ENCODE measurements at places on chromosomes 6 and 20. TPM values are rescaled to one million over a fixed set of nuclear protein-coding genes. Genes with fewer than 3 reads are reported as not detected.

SMLR1 gene
- 0.52 TPM for total RNA-seq

TRDN gene
- total RNA-seq = not detected

TAPBP gene
- 50.3 TPM for total RNA-seq

- DNase-seq = no peak
Observed at GRCh38 chr6:105359419-105360370, 43.2 kb downstream of the PREP start.

GRCh38 chr6:3794092-3794491 is 42.6 kb upstream of the PXDC1 start:
- DNase-seq = no peak

BFSP1 gene
- total RNA-seq = 0.99 TPM

DNA sequence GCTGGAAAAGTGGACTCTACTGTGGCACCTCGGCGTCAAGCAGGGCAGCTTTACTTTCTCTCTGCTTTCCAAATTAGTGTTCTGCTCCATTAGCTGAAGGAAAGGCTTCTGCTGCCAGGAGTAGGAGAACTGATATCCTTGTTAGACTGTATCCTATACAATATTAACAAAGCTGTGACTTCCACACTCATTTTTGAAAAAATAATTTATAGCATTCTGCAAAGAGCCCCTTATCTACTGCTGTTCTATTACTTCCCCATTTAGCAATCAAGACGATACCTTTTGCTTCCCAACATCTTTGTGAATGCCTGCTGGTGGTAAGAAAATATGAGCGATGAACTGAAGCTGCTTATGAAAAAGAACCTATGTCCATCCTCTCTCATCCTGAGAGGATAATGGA is 151.1 kb downstream of the UBE3D start:
- DNase-seq = no peak

ENPP1 gene
- total RNA-seq = 19.2 TPM

GRCh38 chr6:11065436-11066202 is 21.5 kb upstream of the ELOVL2 start:
- DNase-seq = no peak

- no peak for DNase-seq
Observed at GRCh38 chr6:141309295-141309694, 823.4 kb upstream of the GJE1 start.

SLC35D3 gene
- not detected for total RNA-seq

DNA sequence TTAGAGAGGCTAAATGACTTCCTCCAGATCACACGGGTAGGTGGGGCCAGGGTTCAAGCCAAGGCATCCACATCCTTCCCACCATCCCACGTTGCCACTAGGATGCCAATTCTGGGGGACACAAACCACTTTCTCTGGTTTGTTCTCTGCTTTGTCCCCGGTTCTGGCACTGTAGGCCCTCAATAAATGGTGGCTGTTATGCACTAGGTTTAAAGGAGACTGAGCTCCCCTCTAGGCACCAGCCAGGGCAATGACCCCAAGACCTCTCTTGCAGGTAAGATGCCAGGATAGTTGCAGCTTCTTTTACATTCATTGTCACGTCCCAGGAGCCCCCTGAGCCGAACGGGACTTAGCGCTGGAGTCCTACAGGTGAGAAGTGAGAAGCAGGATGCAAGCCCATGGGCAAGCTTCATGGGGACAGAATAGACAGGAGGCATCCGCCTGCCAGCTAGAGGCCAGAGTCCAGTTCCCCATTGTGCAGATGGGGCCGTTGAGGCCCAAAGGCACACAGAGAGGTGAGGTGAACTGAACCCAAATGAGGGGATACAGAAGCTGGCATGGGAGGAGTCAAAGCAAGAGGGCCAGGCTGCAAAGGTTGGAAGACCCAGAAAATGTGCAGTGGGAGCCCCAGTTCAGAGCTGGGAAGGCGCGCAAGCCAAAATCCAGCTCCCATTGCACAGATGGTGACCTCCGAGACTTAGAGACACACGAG is 677 bp downstream of the PXMP4 start:
- no peak for DNase-seq

DNA sequence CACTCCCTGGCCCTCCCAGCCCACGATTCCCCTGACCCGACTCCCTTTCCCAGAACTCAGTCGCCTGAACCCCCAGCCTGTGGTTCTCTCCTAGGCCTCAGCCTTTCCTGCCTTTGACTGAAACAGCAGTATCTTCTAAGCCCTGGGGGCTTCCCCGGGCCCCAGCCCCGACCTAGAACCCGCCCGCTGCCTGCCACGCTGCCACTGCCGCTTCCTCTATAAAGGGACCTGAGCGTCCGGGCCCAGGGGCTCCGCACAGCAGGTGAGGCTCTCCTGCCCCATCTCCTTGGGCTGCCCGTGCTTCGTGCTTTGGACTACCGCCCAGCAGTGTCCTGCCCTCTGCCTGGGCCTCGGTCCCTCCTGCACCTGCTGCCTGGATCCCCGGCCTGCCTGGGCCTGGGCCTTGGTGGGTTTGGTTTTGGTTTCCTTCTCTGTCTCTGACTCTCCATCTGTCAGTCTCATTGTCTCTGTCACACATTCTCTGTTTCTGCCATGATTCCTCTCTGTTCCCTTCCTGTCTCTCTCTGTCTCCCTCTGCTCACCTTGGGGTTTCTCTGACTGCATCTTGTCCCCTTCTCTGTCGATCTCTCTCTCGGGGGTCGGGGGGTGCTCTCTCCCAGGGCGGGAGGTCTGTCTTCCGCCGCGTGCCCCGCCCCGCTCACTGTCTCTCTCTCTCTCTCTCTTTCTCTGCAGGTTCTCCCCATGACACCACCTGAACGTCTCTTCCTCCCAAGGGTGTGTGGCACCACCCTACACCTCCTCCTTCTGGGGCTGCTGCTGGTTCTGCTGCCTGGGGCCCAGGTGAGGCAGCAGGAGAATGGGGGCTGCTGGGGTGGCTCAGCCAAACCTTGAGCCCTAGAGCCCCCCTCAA is at the start of gene LTA:
Gene LTA (plus strand): TSS at position 249 of the 871 bp plus-strand sequence. CDS start 454 bp downstream, at position 703.
- no peak for DNase-seq

DNA sequence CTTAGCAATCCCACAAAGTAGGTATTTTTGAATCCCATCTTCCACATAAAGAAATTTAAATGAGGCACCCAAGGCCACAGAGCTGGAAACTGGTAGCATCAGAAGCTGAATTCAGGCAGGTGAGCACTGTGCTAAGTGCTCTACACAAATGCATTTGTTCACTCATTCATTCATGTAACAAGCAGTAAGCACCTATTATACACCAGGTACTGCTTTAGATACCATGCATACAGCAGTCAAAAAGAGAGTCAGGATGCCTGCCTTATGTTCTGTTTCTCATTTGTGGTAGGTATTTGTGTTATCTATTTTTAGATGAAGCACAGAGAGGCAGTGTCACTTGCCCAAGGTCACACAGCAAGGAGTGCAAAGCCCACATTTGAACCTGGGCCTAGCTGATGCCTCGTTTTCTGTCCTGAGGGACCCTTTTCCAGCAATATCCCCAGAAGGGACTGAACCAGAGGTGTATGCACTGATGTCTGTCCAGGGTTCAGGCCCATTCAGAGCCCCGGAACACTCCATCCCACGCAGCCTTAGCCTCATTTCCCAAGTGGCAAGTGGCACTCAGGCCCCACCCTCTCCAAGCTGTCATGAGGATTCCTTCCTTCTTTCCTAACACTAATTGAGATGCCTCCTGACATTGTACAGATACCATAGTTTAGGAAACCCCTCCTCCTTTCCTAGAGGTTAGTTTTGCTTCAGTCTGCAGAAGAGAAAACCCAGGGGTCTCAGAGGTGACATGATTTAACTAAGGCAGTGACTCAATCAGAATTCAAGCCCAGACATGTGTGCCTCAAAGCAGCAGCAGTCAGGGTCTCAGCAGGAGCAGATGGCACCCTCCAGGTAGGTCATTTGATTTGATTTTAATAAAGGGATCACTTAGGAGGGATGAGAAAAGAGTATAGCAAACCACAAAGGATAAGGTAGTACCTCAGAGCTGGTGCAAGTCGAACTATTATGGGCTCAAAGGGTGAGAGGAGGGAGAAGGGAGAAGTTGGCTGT is 61.2 kb upstream of the SIRPA start:
- DNase-seq = no peak

- DNase-seq = no peak
Observed at GRCh38 chr6:984031-984430, 291.1 kb upstream of the EXOC2 start.

- DNase-seq = no peak
Observed at GRCh38 chr20:60921022-60921622, 330.9 kb upstream of the CDH4 start.

DNA sequence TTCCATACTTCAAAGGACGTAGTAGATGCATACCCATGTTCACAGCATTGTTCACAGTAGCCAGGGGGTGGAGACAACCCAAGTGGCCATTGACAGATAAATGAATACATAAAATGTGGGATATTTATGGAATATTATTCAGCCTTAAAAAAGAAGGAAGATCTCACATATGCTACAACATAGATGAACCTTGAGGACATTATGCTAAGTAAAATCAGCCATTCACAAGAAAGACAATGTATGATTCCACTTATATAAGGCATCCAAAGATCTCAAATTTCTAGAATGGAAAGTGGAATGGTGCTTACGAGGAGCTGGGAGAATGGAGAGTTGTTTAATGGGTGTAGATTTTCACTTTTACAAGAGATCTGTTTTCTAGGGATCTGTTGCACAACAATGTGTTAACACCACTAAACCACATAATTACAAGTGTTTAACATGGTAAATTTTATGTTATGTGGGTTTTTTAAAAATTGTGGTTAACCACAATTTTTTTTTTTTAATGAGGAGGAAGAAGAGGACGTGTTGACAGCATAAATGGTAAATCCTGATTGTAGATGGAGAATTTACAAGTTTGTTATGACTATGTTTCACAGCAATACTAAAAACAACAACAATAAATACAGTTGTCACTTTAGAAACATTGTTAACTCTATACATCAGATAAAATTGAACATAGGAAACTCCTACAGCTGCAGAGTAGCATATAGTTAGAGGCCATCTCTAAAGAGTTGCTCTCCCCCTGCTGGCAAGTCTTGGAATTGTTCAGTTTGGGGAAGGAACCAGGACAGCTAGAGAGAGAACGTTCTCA is 41.6 kb downstream of the CCN2 start:
- DNase-seq = peak; percentile 85

GRCh38 chr20:45420125-45420524 is 4.2 kb downstream of the PIGT start:
- DNase-seq = no peak

EDN1 gene
- total RNA-seq = 0.66 TPM

GRCh38 chr6:88728756-88729155 is 234.7 kb downstream of the RNGTT start:
- DNase-seq = no peak

DNA sequence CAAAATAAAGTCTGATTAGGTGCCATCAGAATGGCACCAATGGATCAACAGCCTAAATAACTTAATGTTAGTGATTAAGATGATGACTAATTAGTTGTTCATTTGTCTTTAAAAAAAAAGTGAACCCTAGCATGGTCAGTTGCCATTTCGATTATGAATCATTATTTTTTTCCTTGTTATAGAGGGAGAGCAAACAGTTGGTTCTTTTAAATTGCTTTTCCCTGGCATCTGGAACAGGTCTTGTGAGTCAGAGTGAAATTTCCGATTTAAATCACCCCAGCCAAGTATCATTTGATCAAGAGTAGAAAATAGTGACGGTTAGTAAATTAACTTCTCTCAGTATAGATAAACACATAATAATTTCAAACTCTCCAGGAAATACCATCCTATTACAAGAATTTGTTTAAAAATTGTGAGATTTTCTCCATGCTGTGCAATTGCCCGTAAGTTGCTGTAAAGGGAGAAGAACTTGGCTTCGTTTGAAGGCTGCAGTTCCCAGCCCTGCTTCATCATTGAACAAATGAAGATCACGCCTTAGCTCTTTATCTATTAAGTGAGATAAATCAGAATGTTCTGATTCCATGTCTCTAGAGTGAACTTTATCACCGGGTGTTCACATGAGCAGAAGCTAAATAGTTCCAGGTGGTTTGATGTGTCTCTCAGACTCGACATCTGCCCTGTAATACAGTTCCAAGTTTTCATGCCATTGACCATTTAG is 741.3 kb downstream of the DOK5 start:
- no peak for DNase-seq

DNA sequence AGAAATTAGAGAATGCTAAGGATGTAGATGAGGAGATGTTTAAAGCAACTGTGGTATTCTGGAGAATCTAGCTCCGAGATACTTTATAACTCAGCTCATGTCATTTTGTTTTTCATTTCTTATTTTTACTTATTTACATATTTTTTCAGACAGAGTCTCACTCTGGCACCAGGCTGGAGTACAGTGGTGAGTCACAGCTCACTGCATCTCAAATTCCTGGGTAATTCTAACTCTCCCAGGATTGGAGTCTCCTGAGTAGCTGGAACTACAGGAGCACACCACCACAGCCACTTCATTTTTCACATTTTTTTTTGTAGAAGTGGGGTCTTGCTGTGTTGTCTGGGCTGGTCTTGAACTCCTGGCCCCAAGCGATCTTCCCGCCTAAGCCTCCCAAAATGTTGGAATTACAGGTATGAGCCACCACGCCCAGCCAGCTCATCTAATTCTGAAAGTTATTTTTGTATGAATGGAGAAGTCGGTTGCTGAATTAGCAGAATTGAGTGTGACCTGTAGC is 94.3 kb upstream of the FAM8A1 start:
- no peak for DNase-seq

KCNQ5 gene
- 1.6 TPM for total RNA-seq

All from body of pancreas (tissue), 4 donors.